ENCODE measurements at places on chromosomes 4 and X.

DNA sequence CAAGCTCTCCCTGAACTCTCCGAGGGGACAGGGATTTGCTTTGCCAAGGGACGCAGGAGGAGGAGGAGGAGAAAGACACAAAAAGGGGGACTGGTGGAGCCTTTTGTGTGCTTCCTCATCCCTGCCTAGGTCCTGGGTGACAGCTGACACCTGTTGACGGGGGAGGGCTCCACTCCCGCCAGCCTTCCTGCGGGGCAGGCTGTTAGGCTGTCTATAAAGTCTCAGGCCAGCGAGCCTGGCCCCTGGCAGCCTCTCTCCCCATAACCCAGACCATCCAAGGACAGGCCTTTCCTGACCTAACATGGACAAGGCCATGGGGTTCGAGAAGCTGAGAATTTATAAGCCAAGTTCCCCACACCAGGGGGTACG, 832 bp upstream of the EVC2 start:
- DNase-seq = no peak

GRCh38 chr4:137363496-137363895, 168.8 kb downstream of the PCDH18 start:
- DNase-seq = no peak

DNA sequence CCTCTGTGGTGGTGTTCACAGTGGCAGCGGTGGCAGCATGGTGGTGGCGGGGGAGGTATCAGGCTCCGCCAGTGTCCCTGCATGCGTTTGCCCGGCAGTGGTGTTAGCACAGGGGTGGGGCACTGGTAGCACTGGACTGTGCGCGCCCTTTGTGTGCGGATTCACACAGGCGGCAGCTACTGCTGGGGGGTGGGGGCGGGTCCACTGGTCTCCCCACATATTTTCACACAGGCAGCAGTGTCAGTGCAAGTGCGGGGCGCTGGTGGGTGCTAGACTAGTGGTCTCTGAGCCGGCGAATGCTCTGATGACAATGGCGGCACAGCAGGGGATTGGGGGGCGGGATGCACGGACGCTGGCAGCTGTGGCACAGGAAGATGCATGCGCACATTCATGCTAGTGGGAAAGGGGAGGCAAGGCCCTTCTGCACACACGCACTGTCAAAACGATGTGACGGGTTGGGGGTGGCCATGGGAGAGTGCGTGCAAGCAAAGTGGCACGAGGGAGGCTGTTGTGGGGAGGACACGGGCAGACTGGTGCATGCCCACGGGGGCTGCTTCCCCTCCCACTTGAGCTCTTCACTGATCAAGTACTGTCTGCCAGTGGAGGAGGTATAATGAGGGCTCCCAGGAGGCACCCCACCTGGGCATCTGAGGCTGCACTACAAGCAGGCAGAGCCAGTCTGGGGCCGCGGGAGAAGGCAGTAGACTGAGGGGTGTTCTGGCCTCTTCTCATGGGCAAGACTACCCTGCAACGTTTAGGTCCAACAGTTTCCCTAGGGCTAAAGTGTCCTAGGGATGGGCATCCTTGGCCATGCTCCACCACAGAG, 53.0 kb downstream of the POF1B start:
- peak; percentile 51 for DNase-seq

DNA sequence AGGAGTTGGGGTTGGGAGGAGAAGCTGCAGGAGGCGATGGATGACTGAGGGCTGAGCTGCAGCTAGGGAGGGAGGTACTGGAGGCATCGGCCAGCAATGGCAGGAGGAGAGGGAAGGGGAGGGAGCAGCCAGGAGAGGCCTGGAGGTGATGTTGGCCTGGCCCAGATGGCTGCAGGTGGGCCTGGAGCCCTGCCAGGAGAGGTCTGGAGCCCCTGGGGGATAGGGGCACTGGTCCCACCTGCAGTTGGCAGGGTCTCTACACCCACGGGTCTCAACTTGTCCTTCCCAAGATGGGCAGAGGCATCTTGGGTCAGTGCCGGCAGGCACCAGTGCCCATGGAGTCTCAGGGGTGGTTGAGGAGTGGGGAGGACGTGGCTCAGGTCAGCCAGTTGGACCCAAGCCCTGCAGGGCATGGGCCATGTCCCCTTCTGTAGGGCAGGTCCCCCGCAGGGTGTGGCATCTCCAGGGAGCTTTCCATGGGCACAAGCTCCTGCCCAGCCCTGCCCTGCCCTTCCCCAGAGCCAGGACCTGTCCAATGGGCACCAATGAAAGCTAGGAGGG, 2.7 kb upstream of the MXD4 start:
- peak; percentile 65 for DNase-seq

- no peak for DNase-seq
Observed at GRCh38 chr4:80568891-80569290, 233.4 kb downstream of the CFAP299 start.
